ENCODE measurements at places on chromosomes 12 and 14.
A peak's percentile ranks its signal among the peaks of the same experiment; 100 is the strongest.

GRCh38 chr12:24730489-24730896 lies 218.4 kb downstream of the BCAT1 start:
- no peak for DNase-seq

GRCh38 chr12:131831635-131832041 lies 3.4 kb downstream of the MMP17 start:
- DNase-seq, result no peak

DNA sequence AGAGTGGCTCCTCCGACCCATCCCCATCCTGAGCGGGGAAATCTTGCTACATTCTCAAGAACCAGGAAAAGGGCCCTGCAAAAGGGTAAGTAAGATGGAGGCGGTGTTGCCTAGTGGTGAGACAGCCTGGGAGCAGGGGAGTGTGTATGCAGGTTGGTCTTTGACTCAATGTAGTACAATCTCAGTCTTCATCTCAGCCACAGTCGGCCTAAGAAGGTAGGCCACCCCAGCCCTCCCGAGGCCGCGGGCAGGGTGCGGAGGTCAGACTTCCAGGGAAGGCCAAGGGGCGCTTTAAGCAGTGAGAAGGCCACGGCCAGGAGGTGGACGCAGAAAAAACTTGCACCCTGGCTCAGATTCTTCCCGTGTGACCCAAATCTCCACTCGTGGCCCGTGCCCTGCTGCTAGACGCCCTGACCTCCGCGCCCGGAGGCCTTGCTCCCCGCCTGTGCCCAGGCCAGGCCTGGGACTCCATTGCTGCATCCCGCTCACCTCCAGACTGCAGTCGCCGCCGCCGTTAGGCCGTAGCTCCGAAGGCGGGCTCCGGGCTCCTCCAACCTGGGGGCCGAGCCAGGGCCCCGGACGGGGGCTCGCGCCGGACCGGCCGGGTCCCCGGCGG lies 435 bp downstream of the FOXM1 start:
- DNase-seq, result peak; percentile 54

GRCh38 chr14:81927070-81927469 lies 393.4 kb upstream of the SEL1L start:
- no peak for DNase-seq

DNA sequence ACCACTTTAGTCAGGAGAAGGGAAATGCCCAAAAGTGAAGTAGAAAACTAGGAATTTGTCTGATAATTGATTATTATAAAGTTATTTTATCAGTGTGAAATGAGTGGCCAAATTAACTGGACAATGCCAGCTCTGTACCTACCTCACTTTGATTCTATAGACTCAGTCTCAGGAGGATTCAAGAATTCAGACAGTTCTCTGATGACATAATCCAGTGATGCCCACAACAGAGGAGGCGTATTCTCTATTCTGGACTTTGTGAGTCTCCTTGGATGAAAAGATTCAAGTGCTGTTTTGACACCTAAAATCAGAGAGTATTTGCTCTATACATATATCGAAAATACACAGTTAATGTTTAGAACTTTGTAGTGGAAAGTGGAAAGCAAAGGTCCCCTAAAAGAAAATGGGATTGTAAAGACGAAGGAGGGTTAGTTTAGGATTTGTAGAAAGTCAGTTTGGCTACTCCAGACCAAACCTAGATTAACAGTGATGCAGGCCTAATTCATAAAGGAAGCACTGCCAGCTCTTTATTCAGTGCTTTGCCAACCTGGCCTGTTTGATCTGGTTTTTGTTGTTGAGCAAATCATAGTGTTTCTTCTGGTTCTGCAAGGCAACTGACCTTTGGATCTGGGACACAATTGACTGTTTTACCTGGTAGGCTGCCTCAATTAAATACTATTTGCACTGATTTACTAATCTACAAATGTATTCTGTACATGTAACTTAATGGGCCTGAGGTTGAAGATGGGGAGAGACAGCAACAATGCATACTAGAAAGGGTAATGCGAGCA lies 67.4 kb downstream of the DAD1 start:
- no peak for DNase-seq

DNA sequence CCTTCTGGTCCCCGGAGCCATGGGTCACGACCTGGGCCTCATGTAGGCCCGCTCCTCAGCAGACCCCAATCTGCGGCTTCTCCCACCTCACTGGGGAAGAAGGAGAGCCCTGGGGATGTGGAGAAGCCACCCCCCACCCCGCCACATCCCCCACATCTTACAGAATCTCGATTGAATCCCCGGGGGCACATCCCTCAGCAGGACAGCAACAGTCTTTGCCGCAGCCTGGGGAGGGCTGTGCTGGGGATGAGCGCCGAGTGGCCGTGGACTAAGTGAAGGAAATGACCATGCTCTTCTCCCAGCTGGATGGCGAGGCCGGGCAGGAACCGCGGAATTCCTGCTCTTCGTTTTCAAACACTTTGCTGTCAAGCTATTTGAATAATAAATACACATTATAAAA lies 169.0 kb upstream of the RTL1 start:
- no peak for DNase-seq

DNA sequence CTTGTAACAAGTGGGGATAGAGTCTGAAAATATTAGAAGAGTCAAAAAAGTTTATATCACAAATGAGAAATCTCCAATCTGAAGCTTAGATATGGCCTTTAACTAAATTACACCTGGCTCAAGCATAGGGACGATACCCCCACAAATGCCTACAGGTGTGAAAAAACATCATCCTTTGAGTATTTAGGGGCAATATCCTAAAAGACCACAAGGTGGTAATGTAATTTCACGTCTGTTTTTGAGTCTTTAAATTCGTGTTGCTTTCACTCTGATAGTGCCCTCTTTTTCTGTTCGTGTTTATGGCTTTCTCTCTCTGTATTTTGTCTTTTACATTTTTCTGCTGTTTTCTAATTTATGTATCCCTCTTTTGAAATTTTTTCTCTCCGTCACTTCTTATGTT lies 84.3 kb downstream of the ETNK1 start:
- DNase-seq, result no peak

All from activated CD4-positive, alpha-beta T cell treated with anti-CD3 and anti-CD28 coated beads, Interleukin-2, amount 50 U/mL, for 48 hours (primary cell).